GM13977 (cell line): ENCODE measurements at places on chromosomes 3 and 15.

GRCh38 chr3:16126634-16127033, 47.8 kb upstream of the GALNT15 start:
- DNase-seq, result no peak

DNA sequence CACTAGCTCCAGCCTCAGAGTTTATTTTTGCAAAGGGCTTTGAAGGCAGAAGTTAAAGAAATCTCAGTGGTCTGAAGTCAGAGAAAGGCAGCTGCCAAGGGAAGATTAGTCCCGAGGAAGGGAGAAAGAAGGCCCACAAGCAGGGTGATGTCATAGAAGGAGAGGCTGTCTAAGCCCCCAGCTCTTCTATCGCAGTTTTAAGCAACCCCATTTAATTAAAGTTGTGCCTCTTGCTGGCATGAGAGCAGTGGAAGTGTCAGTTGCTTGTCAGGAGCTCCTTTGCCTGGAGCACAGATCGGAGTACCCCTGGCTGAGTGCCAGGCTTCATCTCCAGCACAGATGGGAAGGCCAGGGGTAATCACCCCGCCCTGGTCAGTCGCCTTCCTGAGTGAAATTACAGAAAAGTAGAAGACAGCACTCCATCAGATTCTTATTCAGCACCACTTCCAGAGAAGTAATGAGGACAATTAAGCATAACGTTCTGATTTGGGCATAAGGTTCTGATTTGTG, 530.7 kb downstream of the EPHB1 start:
- DNase-seq, result no peak

- DNase-seq, result no peak
Measured at GRCh38 chr3:64578062-64578770, 109.6 kb downstream of the ADAMTS9 start.

DNA sequence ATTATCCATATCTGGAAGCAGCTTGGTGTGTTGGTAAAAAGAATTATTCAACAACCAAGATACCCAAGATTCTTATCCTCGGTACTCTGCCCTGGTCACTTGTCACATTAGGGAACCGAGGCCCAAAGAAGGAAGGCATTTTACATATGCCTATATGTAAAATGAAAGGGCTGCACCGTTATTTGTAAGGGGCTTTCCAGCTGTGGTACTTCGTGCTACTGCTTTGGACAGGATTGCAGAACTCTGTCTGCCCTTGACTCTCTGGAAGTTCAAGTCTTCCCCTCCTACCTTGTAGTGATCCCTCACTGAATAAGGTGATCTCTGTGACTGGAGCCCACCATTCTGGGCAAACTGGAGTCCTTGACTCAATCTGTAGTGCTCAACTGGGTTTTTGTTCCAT, 198.9 kb upstream of the TOPAZ1 start:
- DNase-seq, result no peak

- DNase-seq, result no peak
Measured at GRCh38 chr15:65528461-65529060, 1.7 kb upstream of the HACD3 start.

GRCh38 chr15:33069161-33069560, 125.4 kb downstream of the FMN1 start:
- DNase-seq, result no peak

- no peak for DNase-seq
Measured at GRCh38 chr15:33135355-33135781, 59.1 kb downstream of the FMN1 start.

GRCh38 chr3:37996785-37997301, 6.3 kb downstream of the VILL start:
- DNase-seq, result peak; percentile 85

GRCh38 chr3:58161435-58162398, 49.1 kb downstream of the DNASE1L3 start:
- no peak for DNase-seq

DNA sequence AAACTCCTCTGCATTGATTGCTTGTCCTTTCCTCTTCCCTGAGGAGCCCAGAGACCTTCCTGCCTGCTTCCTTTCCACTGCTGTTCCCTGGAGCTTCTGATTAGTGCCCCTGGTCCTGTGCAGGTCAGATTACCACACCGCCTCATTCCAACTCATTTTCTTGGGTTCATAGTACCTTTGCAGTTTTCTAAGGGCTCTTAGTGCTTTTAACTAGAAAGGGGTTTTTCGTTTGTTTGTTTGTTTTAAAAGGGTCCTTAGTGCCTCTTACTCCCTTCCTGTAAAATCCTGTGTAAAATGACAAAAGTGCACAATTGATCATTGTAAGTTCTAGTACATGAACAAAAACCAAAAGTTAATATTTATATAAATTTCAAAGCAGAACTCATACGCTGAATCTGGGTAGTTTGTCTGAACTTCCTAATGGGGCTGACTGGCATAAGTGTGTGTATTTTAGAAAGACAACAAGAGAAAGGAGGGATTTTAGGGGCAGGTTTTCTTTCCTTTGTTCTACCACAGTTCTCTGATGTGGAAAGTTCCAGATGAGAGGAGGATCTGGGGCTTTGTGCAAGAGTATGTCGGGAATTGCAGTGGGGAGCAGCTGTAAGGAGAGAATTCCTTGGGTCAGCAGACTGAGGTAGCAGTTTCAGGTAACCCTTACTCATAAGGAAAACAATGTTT, 30.6 kb downstream of the SNRK start:
- no peak for DNase-seq

- no peak for DNase-seq
Measured at GRCh38 chr3:64174328-64174727, 50.9 kb downstream of the PRICKLE2 start.

GRCh38 chr3:17605032-17605431, 137.4 kb downstream of the TBC1D5 start:
- no peak for DNase-seq

- DNase-seq, result peak; percentile 80
Measured at GRCh38 chr3:5006755-5007202, 27.5 kb downstream of the BHLHE40 start.

DNA sequence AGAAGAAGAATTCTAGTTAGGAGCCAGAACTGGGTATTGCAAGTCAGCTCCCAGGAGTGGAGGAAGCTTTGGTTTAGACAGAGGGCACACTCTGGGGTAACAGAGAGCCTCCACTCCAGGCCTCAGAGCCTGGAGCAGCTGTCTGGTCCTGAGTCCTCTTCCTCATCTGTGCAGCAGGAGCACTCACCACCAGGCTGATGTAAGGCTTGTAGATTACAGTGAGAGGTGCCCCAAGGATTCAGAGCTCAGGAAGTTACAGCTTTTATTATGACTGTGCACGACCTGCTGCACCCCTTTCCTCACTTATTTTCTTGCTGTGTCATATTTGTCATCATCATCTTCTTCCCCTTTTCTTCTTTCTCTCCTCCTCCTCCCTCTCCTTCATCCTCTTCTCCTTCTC, 210.4 kb downstream of the ATP10A start:
- no peak for DNase-seq

GRCh38 chr3:71226565-71227269, 356.8 kb downstream of the FOXP1 start:
- DNase-seq, result peak; percentile 55

GRCh38 chr3:50316657-50317242, 5.8 kb downstream of the HYAL2 start:
- DNase-seq, result no peak

- no peak for DNase-seq
Measured at GRCh38 chr3:42719002-42719401, 16.4 kb upstream of the HHATL start.

GRCh38 chr3:177752831-177753230, 555.5 kb upstream of the TBL1XR1 start:
- no peak for DNase-seq

DNA sequence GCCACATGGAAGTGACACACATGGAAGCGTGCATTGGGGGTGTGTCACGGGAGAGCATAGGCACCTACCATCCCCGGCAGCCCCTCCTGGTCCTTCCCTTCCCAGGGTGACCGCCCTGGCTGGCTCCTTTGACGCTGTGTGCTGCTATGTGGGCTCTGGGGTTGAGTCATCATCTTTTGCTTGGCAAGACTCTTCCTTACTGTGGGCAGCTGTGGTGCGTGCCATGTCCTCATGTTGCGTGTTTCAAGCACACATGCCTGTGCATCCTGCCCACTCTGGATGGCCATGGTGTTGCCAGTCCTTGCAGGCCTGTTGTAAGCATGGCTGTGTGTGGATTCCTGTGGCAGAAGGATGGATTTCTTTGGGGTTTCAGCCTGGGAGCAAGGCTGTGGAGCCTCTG, 14.0 kb downstream of the PLXNA1 start:
- DNase-seq, result no peak

DNA sequence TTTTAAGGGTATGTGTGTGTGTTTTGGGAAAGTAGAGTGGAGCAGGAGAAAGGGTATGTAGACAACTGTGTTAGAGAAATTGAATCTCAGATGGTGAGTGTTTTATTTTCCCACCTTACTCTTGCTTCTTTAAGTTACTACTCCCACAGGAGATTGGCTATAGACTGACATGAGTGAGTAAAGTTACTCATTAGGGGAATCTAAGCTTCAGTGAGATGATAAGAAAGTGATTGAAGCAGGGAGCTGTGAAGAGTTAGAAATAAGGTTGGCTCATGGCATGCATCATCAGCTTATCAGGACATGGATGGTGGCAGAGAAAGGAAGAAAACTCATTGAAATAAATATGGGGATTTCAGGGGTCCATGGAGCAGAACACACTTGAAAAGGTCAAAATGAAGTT, 88.9 kb downstream of the MBNL1 start:
- DNase-seq, result no peak

GRCh38 chr15:75542386-75542797, 36.7 kb downstream of the PTPN9 start:
- DNase-seq, result no peak

DNA sequence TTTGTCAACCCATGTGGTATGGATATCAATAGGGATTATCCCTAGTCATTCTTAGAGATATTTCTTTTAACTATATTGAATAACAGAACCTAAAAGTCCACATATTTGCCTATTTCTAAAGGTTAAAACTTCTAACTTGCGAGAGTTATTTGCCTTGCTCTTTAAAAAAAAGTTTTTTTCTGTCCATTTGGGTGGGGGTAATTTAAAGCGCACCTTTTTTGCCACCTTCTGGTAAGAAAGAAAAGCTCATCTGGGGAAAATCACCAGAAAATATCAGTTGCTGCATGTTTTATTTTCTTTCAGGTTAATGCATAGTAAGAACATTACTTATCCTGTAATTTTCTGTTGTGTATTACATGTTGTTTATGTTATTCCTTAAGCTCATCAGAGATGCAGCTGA, 242.0 kb upstream of the GOLGA6L4 start:
- DNase-seq, result no peak

DNA sequence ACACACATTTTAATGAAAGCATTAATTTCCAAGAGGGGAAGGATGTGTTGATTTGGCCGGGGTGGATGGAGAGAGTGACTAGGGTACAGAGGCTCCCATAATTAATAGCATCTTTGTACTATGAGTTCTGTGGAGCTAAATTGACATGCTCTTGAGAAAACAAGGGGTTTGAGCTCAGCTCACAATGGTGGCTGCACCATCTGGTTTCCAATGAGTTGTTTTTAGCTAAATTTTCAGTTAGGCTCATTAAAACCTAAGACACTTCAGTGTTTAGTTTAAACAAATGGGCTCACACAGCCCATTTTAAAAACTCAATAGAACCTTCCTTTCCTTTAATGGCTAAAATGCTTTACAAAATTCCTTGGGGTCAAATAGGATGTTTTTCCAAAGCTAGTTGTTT, 199.7 kb downstream of the TNIK start:
- DNase-seq, result no peak

- DNase-seq, result no peak
Measured at GRCh38 chr3:14130230-14130629, 5.4 kb downstream of the TMEM43 start.

DNA sequence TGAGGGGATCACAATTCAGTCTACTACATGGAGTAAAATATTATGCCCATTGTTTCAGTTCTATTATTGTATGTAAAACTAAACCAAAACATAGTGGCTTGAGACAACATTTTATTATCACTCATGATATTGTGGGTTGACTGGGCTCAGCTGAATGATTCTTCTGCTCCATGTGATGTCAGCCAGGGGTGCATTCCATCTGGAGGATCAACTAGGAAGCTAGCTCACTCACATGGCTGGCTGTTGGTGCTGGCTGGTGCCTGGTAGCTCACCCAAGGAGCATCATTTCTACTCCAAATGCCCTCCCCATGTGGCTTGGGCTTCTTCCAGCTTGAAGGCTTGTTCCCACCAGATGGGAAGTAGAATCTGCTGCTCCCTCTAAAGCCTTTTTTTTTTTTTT, 51.8 kb upstream of the CLRN1 start:
- no peak for DNase-seq

GRCh38 chr3:15756505-15756904, 41.3 kb downstream of the ANKRD28 start:
- DNase-seq, result no peak

DNA sequence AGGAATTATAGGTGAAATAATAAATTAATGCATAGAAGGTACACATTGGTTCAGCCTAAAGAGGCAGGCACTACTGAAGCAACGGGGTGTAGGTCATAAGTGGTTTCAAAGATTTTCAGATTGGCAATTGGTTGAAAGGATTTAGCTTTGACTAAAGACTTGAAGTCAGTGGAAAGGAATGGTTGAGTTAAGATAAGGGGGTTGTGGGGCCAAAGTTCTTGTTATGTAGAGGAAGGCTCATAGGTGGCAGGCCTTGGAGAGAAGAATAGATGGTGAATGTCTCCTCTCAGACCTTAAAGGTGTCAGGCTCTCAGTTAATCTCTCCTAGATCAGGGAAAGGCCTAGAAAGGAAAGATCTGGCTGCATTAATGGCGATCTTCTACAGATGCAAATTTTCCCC, 209.8 kb downstream of the ATP10A start:
- no peak for DNase-seq

- no peak for DNase-seq
Measured at GRCh38 chr15:66364944-66365528, 8.6 kb upstream of the TIPIN start.

DNA sequence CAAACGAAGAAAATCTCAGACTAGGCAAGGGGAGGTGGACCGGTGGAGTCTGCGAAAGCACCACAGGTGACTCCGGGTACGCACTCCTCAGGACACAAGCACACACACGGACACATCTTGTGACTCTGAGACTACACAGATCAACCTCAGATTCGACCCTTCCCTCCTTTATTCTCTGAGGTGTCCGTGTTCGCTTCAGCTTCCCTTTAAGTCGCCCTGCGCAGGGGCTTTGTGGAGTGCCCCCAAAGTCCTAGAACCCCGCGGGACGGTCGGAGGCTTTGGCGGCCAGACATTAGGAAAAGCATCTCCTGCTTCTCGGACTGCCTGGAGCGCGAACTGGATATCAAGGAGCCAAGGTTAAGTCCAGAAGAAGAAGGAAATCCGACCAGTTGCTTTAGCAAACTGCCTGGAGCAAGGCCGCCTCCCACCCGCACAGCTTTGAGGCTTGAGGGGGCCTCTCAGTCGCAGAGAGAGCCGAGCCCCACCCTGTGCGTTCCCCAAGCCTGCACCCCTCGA, 730 bp downstream of the DGKG start:
- DNase-seq, result peak; percentile 63

DNA sequence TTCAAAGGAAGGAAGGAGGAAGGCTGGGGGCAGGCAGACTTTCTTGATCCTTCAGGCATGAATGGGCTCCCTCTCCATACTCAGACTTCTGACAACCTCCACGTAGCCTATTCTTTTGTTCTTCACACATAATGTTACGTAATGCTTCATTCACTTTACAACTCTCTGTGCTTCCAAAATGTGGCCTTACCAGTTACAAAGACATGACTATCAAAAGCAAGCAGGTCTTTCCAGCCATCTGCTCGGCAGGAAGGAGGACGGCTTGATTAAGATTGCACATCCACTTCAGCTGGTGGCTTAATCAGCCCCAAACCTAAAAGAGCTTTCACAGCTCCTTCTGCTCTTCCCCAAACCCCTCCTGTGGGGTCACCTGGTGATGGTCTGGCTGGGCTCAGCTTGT, 263.2 kb downstream of the XXYLT1 start:
- DNase-seq, result no peak
